ENCODE measurements at places on chromosomes 5 and 9. TPM values are rescaled to one million over a fixed set of nuclear protein-coding genes. Genes with fewer than 3 reads are reported as not detected.

CARD9 gene
- 19.0 TPM for total RNA-seq

DNA sequence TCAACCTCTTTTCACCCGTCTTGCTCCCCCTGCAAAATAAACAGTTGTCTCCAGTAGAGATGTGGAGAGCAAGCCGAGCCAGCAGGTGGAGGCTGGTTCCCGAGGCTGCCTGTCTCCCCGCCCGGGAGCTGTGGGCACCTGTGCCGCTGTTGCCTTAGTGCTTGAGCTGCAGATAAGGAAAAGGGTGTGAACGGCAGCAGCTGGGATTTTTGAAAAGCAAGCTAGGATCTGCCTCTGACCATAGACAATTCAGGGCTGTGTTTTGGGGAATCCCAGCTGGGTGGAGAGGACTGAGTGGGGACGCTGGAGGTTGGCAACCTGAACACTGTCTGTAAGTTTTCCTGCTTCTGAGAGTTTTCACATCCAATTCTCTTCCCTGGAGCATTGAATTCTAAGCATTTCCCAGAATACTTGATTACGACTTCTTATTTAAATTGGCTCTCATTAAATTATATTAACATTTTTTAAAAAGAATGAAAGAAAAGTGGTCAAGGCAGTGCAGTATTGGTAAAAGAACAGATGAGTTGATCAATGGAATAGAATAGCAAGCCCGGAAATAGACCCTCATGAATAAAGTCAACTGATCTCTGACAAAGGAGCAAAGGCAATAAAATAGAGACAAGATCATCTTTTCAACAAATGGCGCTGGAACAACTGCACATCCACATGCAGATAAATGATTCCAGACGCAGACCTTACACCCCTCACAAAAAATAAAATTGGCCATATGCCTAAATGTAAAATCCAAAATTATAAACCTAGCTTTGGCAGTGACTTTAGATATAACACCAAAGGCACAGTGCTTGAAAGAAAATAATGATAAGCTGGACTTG lies 9.7 kb downstream of the WNK2 start:
- H3K27ac ChIP-seq: no peak overlapping the region
- no peaks in the 10 kb centered on the region for H3K36me3 ChIP-seq
- no peak overlapping the region for H3K4me3 ChIP-seq

FOXD4L3 gene
- total RNA-seq: not detected

DNA sequence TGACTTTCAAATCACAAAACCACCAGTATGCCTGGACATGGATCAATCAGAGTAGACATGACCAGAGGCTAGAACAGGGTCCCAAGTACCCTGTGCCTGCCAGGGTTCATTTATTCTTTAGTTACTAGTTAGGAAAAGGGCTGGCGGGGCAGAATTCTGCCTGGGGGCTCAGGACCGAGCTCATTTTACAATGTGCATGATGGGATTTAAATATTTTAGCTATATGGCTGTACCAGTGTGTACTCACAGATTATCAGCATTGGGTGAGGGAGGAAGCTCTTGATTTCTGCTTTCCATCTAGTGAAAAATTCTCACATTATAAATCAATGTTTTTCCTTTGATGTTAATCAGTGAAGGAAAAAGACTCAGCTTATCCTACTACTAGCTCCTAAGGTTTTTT lies 1511.1 kb downstream of the EFNA5 start:
- no peaks in the 10 kb centered on the region for H3K36me3 ChIP-seq
- H3K4me3 ChIP-seq: no peak overlapping the region
- no peak for DNase-seq
- H3K27ac ChIP-seq: no peak overlapping the region
- no peaks in the 10 kb centered on the region for H3K27me3 ChIP-seq
- no peaks in the 10 kb centered on the region for H3K4me1 ChIP-seq

GDA gene
- total RNA-seq: not detected

GRCh38 chr5:32095261-32095671 lies 78.9 kb downstream of the GOLPH3 start:
- H3K27me3 ChIP-seq: peaks cover 2% of the 10 kb centered on the region
- no peak overlapping the region for H3K4me3 ChIP-seq
- no peak overlapping the region for H3K27ac ChIP-seq
- peaks cover 19% of the 10 kb centered on the region for H3K4me1 ChIP-seq
- H3K36me3 ChIP-seq: no peaks in the 10 kb centered on the region
- no peak for DNase-seq

DNA sequence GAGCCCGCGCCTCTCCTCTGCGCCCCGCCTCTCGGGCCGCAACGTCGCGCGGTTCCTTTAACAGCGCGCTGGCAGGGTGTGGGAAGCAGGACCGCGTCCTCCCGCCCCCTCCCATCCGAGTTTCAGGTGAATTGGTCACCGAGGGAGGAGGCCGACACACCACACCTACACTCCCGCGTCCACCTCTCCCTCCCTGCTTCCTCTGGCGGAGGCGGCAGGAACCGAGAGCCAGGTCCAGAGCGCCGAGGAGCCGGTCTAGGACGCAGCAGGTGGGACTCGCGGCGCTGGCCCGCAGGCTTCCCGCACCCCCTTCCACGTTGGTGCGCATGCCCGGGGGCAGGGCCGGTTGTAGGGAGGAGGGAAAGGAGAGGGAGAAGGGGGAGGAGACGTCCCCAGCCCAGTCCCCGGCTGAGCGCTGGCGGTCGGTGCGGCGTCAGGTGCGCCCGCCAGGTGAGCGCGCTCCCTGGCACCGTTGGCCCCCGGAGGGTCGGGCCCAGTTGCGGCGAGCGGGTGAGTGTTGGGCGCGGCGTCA lies at the start of gene OCLN:
OCLN (plus strand) TSS at position 400 of the 532 bp plus-strand sequence. CDS start 11,455 bp downstream, outside the sequence.
- H3K4me1 ChIP-seq: peaks cover 7% of the 10 kb centered on the region
- no peaks in the 10 kb centered on the region for H3K36me3 ChIP-seq
- H3K4me3 ChIP-seq: peak within 1 kb of the TSS; percentile 86
- peaks cover 27% of the 10 kb centered on the region for H3K27me3 ChIP-seq

DNA sequence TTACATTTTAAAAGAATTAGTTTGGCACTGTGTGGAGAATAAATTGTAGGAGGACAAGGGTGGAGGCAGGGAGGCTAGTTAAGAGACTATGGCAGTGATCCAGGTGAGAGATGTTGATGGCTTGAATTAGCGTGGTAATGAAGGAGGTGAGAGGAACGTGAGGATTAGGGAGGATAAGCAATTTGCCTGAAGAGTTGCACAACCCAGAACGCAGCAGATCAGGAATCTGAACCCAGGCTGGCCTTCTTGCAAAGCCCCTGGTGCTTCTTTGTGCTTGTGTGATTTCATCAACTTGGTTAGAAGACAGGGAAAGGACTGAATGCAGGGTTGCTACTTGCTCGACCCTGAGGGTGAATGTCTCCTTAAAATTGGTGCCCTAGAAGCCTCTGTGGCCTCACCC lies 6.9 kb upstream of the SCAMP1 start:
- peaks cover 3% of the 10 kb centered on the region for H3K27me3 ChIP-seq
- H3K27ac ChIP-seq: no peak overlapping the region
- H3K36me3 ChIP-seq: peaks cover 9% of the 10 kb centered on the region
- H3K4me3 ChIP-seq: no peak overlapping the region
- H3K4me1 ChIP-seq: peaks cover 4% of the 10 kb centered on the region
- DNase-seq: no peak

GRCh38 chr9:68825762-68826472 lies 120.9 kb downstream of the PIP5K1B start:
- H3K27me3 ChIP-seq: peaks cover 6% of the 10 kb centered on the region
- H3K36me3 ChIP-seq: no peaks in the 10 kb centered on the region
- no peak for DNase-seq

- peaks cover 14% of the 10 kb centered on the region for H3K36me3 ChIP-seq
- peak overlapping the region; percentile 18 for H3K27ac ChIP-seq
- H3K4me1 ChIP-seq: peaks cover 14% of the 10 kb centered on the region
- H3K4me3 ChIP-seq: no peak overlapping the region
- H3K27me3 ChIP-seq: no peaks in the 10 kb centered on the region
- no peak for DNase-seq
Observed at GRCh38 chr5:75574791-75575190, 36.5 kb upstream of the ANKDD1B start.

TEK gene
- 9.1 TPM for total RNA-seq

- DNase-seq: peak; percentile 44
- no peaks in the 10 kb centered on the region for H3K27me3 ChIP-seq
- peaks cover 20% of the 10 kb centered on the region for H3K4me1 ChIP-seq
- H3K4me3 ChIP-seq: peak overlapping the region; percentile 68
- H3K36me3 ChIP-seq: no peaks in the 10 kb centered on the region
Observed at GRCh38 chr9:110192531-110193261, 15.3 kb downstream of the C9orf152 start.

DNA sequence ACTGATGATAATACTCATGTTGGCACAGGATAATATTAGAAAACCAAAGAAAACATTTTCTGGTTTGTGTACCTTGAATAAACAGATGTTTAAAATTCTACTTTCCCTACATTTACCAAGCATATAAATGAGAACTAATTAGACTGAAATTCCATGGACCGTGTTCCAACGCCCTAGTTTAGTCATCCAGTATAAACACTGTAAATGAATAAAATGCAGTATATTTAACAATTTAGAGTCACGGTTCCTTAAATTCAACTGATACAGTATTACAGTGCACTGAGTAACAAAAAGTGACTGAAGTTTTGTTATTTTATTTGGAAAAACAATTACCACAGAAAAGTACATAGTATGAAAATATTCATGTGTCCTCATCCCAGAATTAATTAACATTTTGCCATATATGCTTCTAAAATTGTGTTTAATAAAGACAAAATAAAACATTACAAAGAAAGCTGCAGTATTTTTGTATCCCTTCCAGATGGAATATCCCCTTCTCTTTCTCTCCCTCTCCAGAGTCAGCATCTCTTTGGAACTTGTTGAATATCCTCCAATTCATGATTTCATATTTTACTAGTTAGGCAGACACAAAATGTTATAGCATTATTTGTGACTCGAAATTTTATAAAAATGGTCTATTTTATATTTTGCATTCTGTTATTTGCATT lies 112.5 kb downstream of the HMHB1 start:
- peak; percentile 23 for DNase-seq
- peak overlapping the region; percentile 86 for H3K27ac ChIP-seq
- peaks cover 8% of the 10 kb centered on the region for H3K36me3 ChIP-seq
- H3K4me3 ChIP-seq: peak overlapping the region; percentile 64
